ENCODE measurements at places on chromosomes 1 and 21.

GRCh38 chr1:183567584-183567983 lies 22.7 kb downstream of the NCF2 start:
- DNase-seq: no peak

- no peak for DNase-seq
Measured at GRCh38 chr21:41024746-41025254, 143.2 kb upstream of the BACE2 start.

DNA sequence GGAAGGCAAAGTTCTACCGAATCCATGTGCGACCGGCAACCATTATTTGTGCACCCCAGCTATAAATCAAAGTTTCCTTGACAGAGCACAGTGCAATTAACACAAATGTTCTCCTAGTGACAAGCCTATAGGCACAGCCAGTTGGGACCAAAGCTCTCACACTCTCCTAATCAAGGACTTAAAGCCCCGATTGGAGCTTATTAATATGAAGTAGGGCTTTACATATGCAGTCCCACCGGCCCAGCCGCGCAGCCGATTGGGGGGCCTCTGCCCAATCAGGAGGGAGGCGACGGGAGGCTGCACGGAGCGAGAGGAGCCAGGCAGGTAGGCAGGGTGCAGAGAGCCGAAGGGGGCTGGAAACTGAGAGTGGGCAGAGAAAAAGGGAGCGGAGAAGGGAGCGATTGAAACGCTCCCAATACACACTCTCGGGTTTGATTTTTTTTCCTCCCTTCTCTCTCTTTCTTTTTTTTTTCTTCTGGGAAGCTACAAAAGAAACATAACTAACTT lies at the start of gene ESRRG:
Gene ESRRG (minus strand): TSS at position 156 of the 507 bp plus-strand sequence. CDS start 130 bp downstream, at position 26.
- no peak for DNase-seq

DNA sequence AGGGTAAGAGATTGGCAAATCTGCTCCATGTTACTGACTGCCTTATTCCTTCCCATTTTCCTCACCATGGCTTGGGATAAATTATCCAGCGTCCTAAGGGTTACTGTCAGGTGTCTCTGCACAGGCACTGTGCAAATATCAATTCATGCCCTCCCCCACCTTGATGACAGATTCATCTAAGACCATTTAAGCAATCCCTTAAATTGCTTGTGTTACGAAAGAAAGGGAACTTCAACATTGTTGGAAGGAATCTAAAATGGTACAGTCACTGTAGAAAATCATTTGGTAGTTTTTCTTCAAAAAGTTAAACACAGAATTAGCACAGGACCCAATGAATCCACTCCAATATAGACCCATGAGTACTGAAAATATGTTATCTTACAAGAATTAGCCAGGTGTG lies 17.6 kb upstream of the MTARC2 start:
- DNase-seq: no peak

- no peak for DNase-seq
Measured at GRCh38 chr1:182404781-182405180, 4.3 kb upstream of the TEDDM1 start.

- no peak for DNase-seq
Measured at GRCh38 chr1:199746666-199747384, 280.7 kb upstream of the NR5A2 start.

DNA sequence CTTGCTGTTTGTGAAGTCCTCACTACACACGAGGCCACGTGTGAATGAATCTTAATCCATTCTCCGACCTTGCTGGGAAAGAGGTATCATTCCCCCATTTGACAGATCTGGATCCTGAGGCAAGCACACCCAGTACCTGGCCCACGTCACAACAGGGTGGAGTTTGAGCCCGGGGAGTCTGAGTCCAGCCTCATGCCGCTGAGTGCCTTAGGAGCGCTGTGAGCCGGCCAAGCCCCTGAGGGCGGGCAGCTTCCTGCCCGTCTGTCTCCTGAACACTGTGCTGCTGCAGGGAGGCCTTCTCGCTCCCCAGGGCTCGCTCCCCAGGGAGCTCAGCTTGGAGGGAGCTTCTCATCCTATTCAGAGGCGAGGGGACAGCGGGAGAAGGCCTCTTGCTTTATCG lies 29.7 kb downstream of the SLC45A1 start:
- no peak for DNase-seq

DNA sequence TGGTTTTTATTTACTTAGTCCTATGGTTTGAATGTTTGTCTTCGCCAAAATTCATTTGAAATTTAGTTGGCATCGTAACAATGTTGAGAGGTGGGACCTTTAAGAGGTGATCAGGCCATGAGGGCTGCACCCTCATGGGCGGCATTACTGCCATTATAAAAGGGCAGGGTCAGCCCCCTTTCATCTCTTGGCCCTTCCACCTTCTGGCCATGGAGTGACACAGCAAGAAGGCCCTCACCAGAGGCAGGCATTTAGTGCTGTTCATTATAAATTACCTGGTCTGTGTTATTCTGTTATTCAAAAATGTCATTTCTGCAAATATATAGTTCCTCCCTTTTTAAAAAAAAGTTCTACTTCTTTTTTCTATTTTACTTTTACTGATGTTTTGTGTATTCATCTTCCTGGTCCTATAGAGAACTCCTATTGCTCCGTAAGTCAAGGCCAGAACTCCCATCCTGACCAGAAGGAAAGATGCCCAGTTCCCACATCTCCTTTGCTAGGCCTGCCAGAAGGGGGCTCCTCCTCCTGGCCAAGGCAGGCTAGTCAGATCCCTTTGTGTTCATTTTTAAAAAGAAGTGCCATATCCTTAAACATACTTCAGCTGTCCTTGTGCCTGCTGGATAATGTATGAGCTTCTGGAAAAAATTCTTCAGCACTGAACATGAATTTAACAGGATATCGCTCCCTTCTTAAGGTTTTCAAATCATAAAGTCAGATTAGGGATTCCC lies 10.0 kb upstream of the LBR start:
- DNase-seq: no peak

DNA sequence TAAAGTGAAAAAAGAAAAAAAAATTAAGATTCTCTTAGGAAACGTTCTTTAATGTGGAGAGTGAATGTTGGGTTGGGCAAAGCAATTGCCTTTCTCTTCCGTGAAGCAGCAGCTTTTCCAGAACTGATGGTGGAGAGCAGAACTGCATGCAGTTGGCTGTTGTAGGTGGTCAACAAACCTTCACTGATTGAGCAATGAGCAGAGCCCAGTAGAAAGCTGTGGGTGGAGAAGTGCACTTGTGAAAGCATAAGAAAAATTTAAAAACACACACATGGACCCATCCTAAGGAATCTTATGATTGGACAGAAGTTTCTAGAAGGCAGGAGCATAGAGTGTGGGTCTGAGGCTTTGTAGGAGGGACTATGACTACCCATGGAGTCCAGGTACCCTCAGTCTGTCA lies 4.5 kb downstream of the PRELP start:
- no peak for DNase-seq

DNA sequence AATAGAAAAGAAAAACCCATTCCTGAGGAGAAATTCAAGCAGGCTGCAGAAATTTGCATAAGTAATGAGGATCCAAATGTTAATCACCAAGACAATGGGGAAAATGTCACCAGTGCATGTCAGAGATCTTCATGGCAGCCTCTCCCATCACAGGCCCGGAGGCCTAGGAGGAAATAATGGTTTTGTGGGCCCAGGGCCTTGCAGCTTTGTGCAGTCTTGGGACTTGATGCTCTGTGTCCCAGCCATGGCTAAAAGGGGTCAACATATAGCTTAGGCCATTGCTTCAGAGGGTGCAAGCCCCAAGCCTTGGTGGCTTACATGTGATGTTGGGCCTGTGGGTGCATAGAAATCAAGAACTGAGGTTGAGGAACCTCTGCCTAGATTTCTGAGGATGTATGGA lies 22.7 kb downstream of the RAB3GAP2 start:
- DNase-seq: no peak

GRCh38 chr1:186994897-186995296 lies 166.1 kb downstream of the PLA2G4A start:
- no peak for DNase-seq

GRCh38 chr1:234397732-234398131 lies 24.5 kb downstream of the COA6 start:
- no peak for DNase-seq

DNA sequence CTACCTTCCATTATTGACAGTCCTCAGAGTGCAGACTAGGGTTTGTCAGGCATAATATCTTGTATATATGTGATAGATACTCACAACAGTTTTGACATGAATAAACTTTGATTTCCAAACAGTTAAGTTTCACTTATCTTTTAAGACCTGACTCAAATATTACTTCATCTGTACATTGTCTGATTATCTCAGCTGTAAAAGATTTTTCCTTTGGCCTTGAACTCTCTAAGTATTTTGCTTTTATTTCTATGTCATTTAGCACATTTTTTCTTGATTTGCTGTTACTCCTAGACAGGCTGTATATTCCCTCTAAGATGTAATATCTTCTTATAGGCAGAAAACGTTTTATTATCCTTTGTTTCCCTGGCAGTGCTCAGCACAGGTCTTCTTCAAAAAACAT lies 65.6 kb upstream of the DMRTA2 start:
- DNase-seq: no peak

DNA sequence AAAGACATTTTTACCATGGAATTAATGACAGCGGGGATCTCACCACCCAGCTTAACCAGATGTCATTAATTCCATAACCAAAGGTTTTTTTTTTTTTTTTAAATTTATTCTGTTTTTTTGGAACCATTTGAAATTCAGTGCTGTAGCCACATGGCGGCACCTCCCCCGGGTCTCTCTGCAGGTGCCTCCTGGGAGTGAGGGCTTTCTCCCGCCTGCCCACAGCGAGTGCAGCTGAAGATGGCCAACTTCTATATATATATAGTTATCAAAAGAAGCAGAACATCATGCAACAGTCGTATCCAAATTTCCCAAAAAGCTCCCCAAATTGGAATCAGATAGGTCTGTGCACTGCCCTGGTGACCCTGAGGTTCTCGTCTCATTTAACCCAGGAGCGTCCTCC lies 3.6 kb downstream of the KRTAP10-8 start:
- DNase-seq: no peak

DNA sequence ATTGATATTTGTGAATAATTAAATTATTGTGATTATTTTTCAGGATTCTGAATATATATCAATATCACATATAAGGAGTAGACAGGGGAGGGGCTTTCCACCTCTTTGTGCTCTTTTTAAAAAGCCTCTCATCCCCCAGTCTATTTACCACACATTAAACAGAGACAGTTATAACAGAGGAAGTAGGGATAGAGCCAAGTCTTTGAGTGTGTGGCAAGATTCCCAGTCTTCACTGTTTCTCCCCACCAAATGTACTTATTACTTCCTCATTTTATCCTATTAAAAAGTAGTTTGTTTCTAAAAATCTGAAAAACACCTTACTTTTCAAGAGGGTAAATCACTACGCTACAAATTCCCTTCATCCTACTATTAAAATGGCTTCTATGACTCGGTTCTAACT lies 46.7 kb downstream of the EPS15 start:
- DNase-seq: no peak

GRCh38 chr1:230282157-230282556 lies 144.0 kb downstream of the PGBD5 start:
- DNase-seq: no peak

DNA sequence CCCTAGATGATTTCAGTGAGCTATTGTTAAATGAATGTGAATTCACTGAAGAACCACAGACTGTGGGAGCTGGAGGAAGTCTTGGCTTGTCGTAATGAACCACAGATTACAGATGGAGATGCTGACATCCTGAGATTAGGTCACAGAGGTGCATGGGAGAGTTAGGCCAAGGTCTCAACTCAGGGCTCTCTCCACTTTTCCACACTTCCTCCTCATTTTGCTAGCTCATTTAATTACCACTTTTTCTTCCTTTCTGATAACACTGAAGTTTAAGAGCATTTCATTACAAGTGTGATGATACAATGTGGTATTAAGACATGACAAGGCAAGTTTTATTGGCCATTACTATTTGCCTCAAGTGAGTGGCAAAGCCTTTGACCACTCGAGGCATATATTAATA lies 30.8 kb downstream of the ST6GALNAC3 start:
- DNase-seq: no peak

DNA sequence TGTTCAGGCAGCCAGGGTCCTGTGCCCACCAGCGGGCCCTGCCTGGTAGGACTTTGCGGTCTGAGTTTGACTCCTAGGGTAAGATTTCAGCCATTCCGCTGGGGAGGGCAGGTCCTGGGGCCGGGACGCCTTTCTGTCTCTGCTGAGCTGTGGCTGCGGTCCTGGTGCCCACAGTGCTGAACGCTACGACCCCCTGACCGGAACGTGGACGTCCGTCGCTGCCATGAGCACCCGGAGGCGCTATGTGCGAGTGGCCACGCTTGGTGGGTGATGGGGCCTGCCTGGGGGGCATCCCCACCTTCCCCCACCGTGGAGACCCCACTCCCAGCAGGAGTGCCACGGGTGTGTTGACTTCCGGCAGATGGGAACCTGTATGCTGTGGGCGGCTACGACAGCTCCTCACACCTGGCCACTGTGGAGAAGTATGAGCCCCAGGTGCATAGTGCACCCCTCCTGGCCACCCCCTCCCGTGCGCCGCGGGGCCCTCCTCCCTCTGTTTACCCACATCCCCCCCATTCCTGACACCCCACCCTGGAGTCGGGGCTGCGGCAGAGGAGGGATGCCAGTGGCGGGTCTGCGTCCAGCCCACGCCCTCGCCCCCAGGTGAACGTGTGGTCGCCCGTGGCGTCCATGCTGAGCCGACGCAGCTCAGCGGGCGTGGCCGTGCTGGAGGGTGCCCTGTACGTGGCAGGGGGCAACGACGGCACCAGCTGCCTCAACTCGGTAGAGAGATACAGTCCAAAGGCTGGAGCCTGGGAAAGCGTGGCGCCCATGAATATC lies 2.3 kb upstream of the PLEKHN1 start:
- DNase-seq: no peak

GRCh38 chr1:38123356-38124135 lies 77.0 kb upstream of the POU3F1 start:
- no peak for DNase-seq

DNA sequence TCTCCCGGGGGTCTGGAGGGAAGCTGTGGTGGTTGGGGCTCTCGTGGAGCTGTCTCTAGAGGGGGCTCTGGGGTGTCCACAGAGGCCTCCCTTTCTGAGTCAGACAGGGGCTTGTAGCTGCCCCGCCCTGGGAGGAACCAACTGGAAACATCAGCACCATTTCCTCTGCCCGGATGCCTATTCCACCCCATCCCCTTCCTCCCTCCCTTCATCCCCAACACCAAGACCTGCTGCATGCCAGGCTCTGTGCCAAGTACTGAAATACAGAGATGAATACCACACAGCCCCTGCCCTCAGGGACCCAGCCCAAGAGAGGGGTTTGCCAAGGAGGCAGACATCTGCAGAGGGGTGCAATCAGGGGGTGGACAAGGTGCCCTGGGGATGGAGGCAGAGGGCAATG lies 125.6 kb upstream of the ADAR start:
- DNase-seq: no peak

GRCh38 chr1:119714583-119714982 lies 2.8 kb downstream of the PHGDH start:
- DNase-seq: no peak
